ENCODE measurements at places on chromosomes 2 and 18. TPM values are rescaled to one million over a fixed set of nuclear protein-coding genes. Genes with fewer than 3 reads are reported as not detected.

PLB1 gene
- total RNA-seq = 2.7 TPM

CFAP65 gene
- total RNA-seq = not detected

SGPP2 gene
- not detected for total RNA-seq

RRM2 gene
- total RNA-seq = 91.4 TPM

DNA sequence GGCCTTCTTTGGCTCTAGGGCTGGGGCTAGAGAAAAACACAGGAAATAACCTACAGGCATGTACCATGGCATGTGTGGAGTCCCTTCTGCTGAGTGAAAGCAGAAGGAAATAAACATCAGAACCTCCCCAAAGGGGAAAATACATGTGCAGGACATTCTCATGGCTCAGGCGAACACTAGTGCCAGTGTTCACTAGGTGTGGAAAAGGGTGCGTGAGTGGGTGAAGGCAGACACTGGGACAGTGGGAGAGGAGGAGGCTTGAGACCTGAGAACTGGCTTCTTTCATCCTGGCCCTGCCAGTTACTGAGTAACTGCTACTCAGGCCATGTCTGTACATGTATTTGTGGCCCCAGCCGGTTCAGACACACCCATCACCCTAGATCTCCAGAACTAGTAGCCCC is 268.2 kb downstream of the PRKCE start:
- no peak for DNase-seq

GRCh38 chr2:205187731-205188130 is 494.6 kb upstream of the NRP2 start:
- peak; percentile 29 for DNase-seq

Data from fibroblast of the aortic adventitia (primary cell).